ENCODE measurements at places on chromosomes 1 and 21.

- peak; percentile 27 for DNase-seq
Measured at GRCh38 chr1:111603979-111604378, 15.6 kb upstream of the RAP1A start.

DNA sequence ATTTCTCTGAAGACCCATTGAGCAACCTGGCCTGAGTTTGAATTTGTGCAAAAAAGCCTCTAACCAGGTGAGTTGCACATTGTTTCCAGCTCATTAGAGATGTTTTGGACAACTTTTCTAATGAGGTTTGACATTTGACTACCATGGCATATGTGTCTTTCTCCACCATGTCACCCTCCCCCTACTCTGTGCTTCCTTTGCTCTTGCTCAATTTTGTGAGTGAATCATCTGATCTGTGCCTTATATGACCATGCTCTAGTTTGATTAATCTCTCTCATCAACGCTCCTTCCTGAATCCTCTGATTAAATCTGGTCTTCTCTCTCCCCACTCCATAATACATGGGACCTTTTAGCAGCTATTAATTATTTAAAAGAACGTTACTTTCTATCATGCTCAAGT lies 144.8 kb upstream of the SAMSN1 start:
- peak; percentile 26 for DNase-seq

DNA sequence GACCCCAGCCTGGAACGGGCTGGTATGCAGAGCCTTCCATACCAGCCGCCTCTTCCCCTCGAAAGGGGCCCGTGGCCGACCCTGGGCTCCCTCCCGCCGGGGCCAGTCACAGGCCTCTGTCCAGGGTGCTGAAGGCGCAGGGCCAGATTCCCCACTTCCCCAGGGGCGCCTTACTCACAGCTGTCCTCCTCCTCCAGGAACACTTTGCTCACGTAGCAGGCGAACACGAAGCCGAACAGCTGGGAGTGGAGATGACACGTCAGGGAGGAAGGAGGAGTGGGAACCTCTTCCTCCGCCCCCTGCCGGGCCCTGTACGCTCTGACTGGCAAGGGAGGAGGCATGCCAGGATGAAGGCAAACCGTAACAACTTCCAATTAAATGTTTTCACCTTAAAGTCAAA lies 57.3 kb downstream of the NKAIN1 start:
- peak; percentile 99 for DNase-seq

GRCh38 chr1:204289280-204289679 lies 70.4 kb downstream of the PLEKHA6 start:
- DNase-seq = no peak

- no peak for DNase-seq
Measured at GRCh38 chr1:16461681-16462080, 21.2 kb downstream of the NECAP2 start.

- DNase-seq = peak; percentile 25
Measured at GRCh38 chr1:84141182-84142003, 2.7 kb upstream of the PRKACB start.

- DNase-seq = no peak
Measured at GRCh38 chr1:223796210-223796609, 49.5 kb downstream of the TP53BP2 start.

DNA sequence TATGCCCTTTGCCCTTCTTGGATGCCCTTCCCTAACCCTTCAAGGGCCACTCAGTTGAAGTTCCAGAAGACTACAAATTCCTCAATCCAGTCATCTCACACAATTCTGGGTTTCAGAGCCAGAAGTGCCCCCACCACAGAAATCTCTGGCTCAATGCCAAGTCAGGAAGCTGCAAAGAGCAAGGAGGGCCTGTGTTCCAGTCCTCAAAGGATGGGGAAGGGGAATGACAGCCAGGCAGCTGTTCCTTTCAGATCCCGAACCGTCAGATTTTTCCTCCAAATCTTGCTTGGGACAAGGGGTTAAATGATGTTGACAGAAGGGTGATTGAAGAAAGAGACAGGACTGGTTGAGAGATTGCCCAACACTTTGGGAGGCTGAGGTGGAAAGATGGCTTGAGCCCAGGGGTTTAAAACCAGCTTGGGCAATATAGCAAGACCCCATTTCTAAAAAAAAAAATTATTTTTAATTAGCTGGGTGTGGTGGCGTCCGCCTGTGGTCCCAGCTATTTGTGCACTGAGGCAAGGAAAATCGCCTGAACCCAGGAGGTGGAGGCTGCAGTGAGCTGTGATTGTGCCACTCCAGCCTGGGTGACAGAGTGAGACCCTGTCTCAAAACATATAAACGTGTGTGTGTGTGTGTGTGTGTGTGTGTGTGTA lies 716 bp upstream of the HPDL start:
- DNase-seq = no peak

- DNase-seq = no peak
Measured at GRCh38 chr1:197763769-197764168, 11.5 kb downstream of the DENND1B start.

- DNase-seq = peak; percentile 85
Measured at GRCh38 chr1:53957194-53957818, 11.2 kb downstream of the LRRC42 start.

DNA sequence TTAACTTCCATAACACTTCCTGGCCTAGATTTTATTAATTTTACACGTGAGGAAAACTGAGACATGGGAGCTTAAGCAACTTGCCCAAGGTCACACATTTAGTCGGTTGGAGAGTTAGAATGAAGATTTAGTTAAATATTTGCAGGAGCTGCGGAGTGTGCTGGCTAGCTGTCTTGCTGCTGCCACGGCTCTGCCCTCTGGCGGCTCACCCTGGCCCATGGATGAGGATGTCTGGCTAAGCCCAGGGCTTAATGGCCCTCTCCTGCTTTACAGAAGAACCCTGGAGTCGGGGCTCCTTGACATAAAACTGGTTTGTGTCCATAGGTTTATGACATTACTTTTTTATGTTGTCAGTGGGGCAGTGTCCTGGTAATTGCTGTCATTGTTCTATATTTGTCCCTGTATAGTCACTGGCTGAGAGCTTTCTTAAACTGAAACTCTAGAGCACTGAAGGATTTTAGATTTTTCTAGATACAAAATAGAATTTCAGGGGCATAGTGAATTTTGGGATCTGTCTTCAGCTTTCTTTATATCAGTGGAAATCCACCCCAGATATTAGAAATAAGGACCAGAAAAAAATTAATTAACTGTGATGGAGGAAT lies 88.9 kb upstream of the WLS start:
- peak; percentile 55 for DNase-seq

DNA sequence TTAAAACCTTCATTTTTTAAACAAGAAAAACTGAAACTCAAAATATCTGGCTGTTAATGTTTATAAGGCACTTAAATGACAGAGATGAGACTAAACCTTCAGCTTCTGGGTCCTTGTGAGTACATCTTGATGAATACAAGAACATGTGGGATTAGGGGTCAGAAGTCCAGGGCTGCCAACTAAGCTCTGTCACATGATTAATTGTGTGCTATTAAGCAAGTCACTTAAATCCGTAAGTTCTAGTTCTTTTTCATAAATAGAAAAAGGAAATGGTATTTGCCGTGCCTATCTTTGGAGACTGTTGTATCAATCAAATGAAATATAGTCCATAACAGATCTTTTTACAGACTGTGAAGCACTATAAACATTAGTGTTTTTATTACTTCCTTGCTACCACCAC lies 43.2 kb upstream of the KCTD3 start:
- no peak for DNase-seq

GRCh38 chr1:202315576-202316168 lies 26.1 kb downstream of the UBE2T start:
- peak; percentile 82 for DNase-seq

DNA sequence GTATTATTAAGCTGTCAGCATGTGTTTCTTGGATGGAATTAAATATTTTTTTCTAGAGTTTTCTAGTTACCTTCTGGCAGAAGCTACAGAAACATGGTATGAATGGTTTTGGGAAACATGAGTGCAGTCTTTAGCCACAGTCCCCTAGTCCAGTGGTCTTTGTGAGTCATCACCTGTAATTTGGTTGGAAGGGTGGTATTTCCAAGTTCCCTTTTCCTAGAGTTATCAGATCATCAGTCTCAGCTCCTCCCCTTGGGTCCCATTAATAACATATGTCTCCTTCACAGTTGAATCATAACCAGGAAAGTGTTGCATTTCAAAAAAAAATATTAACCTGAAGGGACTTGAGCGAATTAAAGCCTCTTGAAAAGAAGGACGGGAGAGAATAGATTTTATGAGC lies 27.0 kb downstream of the ELAVL4 start:
- DNase-seq = no peak

DNA sequence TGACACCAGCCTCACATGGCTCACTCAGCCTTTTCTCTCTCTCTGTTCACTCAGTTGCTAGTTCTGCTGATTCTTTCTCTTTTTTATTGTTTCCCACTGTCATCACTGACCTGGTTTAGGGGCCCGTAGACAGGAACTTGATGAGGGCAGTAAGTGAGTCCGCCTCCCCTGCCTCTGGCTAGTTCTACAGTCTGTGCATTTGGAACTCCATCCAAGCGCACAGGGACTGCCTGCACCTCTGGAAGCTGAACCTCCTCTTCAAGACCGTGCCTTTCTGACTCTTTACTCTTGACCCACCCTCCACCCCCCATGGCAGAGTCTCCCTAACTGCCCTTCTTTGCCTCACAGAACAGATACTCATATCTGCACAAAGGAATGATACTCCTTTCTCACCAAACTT lies 4.2 kb downstream of the TENT5C start:
- no peak for DNase-seq

DNA sequence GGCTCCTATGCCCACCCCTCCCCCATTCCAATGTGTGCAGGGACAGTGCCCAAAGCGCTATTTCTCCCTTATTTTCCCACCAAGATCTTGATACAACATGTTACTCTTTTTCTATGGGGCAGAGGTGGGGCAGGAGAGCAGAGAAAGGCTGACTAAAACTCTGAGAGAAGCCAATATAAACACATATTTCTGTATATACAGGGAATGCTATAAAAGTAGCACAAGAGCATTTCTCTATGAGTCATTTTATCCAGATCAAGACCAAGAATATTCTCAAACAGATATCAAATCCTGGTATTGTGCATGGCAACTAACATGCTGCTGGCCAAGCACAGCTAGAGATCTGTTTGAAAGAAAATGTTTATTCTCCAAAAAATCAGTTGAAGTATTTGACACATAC lies 7.3 kb downstream of the WDR26 start:
- no peak for DNase-seq

DNA sequence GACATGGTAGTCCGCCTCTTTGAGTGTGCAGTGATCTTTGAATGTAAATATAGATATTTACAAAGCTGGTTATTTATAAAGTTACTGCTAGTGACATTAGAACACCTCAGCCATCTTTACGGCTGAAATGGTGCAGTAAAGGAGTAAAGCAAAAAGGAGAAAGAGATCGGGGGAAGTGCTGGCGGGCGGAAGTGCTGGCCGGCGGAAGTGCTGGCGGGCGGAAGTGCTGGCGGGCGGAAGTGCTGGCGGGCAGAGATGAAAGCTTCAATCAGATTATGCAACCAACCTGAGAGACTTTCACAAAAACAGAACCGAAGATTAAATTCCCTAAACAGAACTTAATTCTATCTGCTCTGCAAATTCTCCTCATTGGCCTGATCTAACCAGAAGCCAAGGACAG lies 1.4 kb upstream of the OR14A16 start:
- DNase-seq = no peak

GRCh38 chr1:9121496-9122409 lies 7.1 kb downstream of the GPR157 start:
- DNase-seq = no peak

GRCh38 chr1:198655459-198656121 lies 16.8 kb downstream of the PTPRC start:
- DNase-seq = no peak
